ENCODE measurements at places on chromosomes 6 and 20.

DNA sequence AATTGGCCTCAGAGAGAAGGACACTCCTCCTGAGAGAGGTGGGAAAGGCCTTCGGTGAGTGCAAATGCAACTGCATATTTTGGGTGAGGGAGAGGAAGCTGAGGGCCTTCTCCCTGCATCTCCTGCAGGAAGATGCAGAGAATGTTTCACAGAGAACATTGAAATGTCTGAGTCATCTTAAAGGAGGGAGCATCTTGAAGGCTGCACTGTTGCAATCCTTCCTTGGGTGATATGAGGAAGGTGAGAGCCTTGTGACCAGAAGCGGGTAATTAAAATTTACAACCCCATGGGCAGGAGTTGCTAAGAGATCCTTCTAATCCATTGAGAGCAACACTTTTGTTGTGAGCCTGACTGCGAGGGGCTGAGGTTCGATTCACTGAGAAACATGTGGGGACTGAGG, 375.7 kb upstream of the MARCKS start:
- no peak for DNase-seq

GRCh38 chr20:55070001-55070400, 594.6 kb downstream of the DOK5 start:
- DNase-seq = no peak

DNA sequence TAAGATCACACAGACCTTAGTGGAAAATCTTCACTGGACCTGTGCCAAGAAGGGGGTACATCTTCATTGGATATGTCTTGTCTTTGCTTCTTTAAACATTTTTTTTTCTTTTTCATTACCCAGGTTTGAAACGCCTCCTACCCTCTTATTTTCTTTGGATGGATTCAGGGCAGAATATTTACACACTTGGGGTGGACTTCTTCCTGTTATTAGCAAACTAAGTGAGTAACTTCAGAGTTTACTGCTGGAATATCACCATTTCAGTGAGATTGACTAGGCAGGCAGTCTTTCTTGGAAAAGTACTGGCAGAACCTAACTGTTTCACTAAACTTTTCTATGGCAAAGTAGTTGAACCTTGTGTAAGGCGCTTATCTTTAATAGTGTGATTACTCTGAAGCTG, 47.0 kb downstream of the ENPP1 start:
- no peak for DNase-seq

DNA sequence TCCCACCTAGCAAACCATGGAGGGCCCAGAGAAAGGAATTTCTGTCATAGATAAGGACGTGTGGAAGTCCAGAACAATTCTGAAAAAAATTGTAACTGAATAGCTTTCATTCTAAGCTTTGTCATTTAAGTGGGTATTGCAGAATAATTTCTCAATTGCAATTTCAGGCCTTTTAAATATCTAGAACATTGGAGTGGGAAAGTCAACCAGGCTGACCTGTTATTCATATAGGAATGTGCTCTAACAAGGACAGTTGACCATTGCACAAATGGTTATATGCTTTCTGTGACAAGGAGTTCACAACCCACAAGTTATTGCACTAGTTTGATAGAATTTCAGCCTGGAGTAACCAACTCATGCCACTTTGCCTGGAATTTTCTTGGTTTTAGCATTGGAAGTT, 53.4 kb upstream of the OLIG3 start:
- DNase-seq = no peak

DNA sequence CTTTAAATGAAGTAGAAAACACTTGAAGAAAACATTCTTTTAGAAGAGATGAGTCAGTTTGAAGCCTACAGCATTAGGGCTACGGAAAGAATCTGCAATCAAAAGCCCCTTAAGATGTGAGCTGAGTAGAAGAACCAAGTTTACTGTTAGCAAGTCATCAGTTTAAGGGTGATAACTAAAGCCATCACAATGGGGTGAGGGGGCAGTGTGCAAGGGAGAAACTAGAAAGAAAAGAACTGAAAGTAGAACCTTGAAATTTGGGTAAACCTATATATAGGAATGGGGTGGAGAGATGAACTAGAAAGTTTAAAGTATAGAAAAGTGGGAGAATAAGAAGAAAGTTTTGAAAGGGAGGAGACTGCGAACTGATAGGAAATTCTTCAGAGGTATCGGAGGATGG, 212.9 kb downstream of the COL19A1 start:
- DNase-seq = no peak

GRCh38 chr20:53434662-53435061, 159.0 kb downstream of the ZNF217 start:
- DNase-seq = no peak

DNA sequence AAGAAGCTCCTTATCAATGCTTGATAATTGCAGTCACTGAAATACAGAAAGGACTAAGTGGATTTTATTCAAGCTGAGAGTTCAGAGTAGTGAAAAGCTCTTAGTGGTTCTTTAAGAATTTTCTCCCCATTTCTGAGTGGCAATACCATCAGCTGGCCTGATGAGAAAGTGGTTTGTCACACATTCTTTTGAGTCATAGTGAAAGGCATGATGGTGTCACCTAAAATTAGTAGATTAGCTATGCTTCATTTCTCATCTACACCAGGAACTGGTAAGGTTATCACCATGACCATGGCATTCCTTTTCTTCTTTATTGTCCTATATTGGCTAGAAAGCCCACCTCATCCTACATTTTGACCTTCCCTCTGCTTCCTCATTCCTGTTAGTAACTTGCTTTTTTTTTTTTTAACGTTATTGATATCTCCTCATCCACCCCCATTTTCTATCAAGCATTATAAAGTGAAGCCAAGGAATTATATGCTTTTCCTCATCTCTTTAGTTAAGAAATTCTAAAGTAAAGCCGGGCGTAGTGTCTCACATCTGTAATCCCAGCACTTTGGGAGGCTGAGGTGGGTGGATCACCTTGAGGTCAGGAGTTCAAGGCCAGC, 67.4 kb upstream of the LOC128125822 start:
- peak; percentile 41 for DNase-seq

DNA sequence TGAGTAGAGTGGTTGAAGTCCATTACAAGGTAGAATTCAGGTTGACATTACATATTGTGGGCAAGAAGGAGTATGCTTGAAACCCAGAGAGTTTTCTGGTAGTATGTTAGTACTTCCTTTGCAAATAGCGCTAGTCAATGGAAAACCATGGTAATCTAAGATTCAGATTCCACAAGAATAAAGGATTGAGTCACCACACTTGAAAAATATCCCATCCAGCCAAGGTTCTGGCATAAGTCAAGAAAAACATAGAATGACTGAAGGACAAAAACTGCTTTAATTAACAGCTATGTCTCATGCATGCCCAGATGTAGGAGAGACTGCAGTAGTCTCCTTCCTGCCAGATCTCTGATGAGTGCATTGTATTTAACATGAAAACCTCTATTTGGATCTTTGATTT, 469.8 kb downstream of the BMP2 start:
- DNase-seq = no peak

DNA sequence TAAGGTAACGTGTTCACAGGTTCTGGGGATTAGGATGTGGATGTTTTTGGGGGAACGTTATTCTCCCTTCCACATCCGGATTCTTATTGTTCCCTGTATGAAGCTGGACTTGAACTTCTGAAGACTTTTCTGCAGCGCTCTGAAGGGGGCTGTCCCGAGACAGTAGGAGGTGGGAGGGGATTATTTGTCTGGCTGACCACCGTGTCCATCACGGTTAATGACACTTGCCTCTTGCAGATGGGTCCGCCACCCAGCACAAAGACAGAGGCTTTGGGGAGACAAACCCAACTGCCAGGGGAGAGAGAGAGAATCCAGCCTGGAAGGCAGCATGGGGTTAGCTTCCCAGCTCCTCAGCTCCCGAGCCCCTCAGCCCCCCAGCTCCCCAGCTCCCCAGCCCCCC, 16.7 kb downstream of the ZDHHC14 start:
- no peak for DNase-seq

DNA sequence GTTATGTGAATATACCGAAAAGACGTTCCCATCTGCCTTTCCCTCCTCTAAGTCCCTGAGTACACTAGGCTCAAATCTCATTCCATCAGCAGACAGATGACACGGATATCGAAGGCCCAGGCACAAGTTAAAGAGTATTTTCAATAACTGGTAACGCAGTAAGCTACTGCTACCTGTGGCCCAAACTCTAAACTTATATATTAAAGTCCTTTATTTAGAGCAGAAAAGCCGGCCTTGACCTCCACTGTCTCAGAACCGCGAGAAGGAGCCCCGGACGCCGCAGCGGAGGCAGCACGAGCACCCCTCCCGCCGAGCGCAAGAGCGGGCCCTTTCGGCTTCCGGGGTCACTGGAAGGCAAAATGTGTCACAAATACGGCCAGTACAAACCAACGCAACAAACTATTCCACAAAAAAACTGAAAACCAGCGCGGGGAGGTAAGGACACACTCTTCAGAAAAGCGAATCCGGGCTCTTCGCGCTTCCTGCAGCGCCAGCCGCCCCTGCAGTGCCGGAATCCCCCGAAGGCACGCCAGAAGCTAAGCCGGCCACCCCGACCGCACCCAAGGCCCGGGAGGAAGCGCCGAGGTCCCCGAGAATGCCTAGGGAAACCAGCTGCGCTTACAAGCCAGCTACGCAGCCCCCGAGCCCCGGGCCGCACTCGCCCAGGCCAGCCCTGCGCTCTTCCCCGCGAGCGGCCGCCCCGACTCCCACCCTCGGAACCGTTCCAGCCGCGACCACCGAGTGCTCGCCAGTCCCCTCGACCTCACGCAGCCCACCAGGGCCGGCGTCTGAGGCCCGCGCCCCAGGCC, 681 bp downstream of the DIDO1 start:
- DNase-seq = no peak

DNA sequence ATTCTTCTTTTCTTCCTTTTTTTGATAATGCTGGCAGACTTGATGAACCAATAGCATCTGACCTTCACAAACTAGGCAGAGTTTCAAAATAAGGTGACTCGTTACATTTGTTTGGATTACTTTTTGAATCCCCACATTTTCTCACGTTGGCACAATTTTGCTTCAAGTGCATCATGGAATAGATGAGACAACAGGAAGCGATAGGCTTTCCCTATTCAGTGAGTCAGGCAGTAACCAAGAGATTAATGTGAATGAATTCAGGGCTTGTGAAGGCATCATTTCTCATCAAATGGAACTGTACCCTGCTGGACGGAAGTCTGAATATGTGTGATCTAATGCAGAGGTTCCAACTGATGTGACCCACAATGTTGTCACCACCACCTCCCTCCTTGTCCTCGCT, 10.7 kb downstream of the RFPL4B start:
- no peak for DNase-seq

GRCh38 chr6:42390228-42390934, 61.3 kb downstream of the TRERF1 start:
- DNase-seq = no peak

- no peak for DNase-seq
These were observed 154.6 kb downstream of the SASH1 start for GRCh38 chr6:148497257-148497656.

DNA sequence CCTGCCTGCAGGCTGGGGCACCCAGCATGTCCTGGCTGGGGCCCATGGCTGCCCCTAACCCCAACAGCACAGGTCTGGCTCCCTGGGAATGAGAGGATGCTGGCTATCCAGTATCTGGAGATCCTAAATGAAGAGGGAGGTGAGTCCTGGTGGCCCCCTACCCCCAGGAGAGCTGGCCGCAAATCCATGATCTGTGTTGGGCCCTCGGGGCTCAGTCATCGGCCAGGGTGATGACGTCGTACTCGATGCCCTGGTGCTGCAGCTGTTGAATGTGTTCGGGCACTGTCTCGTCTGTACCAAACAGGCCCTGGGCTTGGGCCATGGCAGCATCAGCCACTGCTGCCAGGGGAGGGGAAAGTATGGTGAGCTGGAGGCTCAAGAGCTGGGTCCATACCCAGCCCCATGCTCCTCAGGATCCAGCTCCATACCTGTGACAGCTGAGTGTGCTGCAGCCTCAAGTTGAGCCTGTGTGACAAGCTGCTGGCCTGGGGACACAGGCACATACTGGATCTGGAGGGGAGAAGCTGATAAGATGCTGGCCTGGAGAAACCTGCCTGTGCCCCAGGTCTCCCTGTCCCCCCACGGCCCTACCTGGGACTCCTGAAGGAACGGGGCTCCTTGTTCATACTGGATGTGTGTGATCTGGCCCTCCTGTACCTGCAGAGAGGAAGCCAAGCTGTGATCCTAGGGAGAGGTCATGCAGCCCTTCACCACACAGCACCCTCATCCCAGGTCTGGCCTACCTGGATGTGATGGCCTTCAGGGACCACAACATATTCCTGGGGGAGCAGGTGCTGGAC, 14.5 kb downstream of the PCIF1 start:
- DNase-seq = no peak

DNA sequence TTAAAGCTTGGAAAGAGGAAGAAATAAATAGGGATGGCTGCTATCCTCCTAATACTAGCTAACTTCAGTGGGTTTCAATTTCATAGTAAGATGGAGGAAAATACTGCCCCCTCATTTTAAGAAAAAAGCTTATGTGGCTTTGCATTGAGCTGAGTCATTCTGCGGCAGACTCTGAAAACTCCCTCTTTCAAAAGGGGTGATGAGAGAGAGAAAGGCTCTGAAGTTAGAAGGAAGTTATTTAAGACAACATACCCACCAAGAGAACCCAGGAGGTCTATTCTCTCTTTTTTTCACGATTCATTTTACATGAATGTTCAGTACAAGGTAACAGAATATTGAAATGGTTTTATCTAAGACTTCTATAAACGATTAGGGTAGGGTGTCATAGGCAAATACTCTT, 4.5 kb downstream of the PRDM13 start:
- no peak for DNase-seq

GRCh38 chr6:41937861-41938574, 3.6 kb downstream of the CCND3 start:
- DNase-seq = no peak

DNA sequence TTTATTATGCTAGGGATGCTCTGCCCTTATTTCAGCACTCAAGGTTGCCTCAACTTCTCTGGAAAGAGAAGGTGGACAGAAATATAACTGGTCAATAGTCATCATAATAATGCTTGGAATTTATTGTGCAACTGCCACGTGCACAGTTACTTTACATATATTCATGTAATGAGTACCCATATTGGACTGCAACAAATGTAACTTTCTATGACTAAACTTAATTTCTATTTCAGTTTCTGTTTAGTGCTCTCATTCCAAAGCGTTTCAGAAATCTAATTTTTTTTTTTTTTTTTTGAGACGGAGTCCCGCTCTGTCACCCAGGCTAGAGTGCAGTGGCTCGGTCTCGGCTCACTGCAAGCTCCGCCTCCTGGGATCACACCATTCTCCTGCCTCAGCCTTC, 28.3 kb upstream of the CD83 start:
- DNase-seq = no peak

DNA sequence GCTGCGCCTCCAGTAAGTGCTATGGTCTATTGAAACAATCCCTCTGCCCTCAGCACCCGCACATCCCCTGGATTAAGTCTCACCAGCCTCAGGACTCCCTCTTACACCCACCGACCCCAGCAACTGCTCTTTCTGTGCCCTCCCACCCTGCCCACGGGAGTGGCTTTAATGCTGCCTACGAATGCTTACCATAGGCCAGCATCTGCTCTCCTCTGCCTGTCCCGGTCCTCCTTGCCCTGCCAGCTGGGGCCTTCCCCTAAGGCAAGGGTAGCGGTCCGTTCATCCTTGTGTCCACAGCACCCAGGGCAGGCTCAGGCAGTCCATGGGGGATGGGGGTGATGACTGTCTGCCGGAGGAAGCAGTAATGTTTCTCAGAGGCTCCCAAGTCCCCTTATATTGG, 4.1 kb downstream of the EBF4 start:
- no peak for DNase-seq

- DNase-seq = peak; percentile 84
These were observed 138.0 kb downstream of the NFATC2 start for GRCh38 chr20:51404297-51405060.
